ENCODE measurements at places on chromosomes 16 and 17.
A peak's percentile ranks its signal among the peaks of the same experiment; 100 is the strongest.

- peak; percentile 71 for DNase-seq
Observed at GRCh38 chr17:61410141-61411010, 10.7 kb downstream of the TBX2 start.

DNA sequence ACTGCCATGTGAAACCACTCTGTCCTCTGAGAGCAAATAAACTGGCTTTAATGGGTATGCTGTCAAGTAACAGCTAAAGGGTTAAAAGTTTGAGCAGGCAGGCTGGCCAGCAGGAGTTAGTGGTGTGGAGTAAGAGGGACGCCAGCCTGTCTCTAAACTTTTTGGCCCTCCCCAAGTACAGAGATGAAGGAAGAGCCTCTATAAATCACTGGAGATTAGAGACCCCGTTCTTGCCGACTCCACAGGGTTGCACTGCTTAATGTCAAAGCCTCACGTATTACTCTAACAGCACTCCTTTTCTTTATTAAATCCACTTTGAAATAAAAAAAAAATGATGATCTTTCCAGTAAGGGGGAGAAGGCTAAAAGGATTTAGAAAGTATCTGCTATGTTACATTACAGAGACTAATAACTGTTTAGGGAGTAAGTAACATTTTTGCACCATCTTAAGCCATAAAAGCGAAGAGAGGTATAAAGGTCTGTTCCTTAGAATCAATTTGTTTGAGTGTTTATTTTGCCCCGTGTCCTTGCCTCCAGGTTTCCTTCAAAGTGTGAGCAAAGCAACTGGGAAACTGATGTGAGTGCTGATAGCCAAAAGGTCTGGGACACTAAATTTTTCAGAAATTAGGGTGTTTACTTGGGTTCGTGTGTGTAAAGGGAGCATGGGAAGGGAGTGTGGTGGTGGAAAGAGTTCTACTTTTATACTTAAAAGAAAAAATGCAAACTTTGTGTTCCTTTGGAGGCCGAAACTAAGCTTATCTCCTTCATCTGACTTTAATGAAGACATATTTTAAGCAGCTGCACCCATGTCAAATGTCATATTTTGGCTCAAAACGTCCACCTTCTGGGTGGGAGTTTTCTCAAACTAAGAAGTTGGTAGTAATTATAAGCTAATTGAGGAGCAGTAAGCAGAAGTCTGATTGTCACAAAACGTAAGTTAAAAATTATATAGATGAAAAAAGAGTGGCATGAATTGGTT lies 109.9 kb upstream of the TBX2 start:
- no peak for DNase-seq

GRCh38 chr16:75380870-75381269 lies 52.4 kb downstream of the CFDP1 start:
- DNase-seq, result no peak

DNA sequence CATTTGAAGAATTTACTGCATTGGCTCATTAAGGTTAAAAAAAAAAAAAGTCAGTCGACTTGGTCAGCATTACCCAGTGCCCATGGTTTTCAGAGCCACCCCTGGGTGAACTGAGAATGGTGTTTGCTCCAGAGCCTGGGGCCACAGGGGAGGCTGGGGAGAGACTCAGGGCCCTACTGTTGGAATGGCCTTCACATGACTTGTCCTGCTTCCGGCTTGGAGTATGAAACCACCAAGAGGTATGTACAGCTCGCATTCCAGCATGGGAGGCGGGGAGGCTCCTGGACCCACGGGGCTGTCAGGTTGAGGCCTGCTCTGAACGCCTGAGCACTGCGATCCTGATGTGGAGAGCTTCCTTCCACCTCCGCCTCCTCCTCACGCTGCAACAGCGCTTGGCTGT lies 36.8 kb downstream of the MSI2 start:
- no peak for DNase-seq

DNA sequence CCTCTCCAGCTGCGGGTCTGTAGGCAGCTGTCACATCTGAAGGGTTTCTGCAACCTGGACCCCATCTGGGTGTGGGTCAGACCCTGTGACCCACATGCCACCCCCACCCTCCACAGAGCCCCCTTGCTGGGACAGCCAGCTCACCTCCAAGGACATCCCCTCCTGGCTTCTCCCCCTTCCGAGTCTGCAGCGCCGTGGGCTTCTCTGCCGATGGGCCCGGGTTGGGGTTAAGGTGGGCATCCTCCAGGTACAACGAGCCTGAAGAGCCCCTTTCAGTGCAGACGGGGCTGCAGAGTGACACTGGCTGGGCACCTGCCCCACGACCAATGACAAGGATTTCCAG lies 28.9 kb downstream of the OR1D5 start:
- DNase-seq, result no peak

GRCh38 chr16:66256919-66257318 lies 109.6 kb upstream of the CDH5 start:
- DNase-seq, result no peak

DNA sequence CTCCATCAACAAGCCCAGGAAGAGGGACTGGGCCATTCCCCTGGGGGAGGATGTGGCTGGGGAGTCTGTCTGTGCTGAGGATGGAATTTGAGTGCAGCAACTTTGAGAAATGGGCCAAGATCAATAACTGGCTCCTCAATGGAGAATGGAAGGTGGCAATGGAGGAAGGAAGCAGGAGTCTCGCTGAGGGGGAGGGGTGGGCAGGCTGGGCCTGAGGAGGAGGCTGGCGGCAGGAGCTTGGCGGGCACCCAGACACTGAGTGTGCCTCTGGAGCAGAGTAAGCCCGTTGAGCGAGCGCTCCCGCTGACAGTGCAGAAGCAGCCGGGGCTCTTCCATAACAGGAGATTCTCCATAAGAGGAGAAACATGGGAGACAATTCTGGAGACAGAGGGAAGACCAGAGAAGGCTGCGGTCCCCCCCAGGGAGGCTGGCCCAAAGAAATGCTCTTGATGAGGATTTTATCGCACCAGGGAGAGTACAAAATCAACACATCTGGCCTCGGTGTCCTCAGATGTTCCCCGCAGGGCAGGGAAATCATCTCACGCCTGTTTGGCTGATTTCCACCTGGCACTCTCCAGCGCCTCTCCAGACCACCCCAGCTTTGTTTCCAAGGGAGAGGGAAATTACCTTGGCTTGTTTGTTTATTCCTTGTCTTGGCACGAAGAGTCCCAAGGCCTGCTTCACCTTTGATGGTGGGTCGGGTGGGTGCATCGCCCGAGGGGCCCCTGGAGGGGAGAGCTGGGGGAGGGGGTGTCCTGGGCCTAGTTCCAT lies 2.8 kb upstream of the MMP15 start:
- no peak for DNase-seq

DNA sequence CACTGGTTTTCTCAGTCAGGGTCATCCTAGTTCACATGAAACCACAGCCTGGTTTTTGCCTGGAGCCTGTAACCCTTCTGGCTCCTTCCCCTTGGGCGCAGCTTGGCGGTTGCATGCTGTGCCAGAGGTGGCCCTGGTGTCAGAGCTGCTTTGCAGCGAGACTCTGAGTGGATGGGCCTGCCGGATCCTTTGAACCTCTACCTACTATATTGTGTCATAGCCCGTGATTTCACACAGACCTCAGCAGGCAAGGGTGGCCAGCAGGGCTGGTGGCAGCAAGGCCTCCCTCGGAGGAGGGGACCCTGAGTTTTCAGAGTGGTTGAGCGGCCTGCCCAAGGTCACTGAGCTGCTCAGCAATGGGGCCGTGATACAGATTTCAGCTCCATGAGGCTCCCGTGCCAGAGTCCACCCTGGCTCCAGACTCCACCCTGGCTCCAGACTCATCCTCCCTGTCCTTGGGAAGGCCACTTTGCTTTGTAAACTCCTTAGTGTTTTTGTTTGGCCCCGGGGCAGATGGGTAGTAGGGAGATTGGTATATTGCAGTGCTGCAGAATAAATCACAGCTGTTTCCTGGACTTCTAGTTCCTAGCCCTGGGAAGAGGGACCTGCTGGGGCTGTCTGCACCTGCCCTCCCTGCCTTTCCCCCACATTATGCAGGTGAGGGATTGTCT lies 9.7 kb downstream of the MPRIP start:
- no peak for DNase-seq

- DNase-seq, result peak; percentile 44
Observed at GRCh38 chr16:1333149-1333812, at the start of gene BAIAP3. Gene BAIAP3, plus strand, starts transcription at chr16:1333645. Its CDS starts 4,905 bp downstream, at chr16:1338550.

Measured in activated CD4-positive, alpha-beta T cell treated with anti-CD3 and anti-CD28 coated beads, Interleukin-2, amount 50 U/mL, for 16 hours (primary cell).